ENCODE measurements at places on chromosomes 7 and 10.

DNA sequence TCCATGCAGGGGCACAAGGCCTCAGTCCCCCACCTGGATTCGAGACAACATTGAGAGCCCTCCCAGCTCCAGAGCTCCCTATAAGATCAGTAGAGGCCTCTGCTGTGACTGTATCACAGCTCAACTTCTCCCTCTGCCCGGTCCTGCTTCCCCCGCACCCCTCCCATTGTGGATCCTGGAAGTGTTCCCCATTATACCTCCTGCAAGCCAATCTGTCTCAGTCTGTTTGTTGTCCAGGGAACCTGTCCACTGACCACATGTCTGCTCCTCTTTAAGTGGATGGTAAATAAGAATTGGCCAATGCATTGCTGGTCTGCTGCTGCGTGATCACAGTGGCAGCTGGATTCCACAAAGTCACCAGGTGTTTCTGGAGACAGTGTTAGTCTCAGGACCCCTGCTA is 259.7 kb upstream of the HABP2 start:
- DNase-seq, result no peak

GRCh38 chr10:101140950-101141615 is 10.0 kb downstream of the TLX1 start:
- no peak for DNase-seq

- DNase-seq, result no peak
Observed at GRCh38 chr7:150784120-150784736, 15.9 kb downstream of the TMEM176B start.

DNA sequence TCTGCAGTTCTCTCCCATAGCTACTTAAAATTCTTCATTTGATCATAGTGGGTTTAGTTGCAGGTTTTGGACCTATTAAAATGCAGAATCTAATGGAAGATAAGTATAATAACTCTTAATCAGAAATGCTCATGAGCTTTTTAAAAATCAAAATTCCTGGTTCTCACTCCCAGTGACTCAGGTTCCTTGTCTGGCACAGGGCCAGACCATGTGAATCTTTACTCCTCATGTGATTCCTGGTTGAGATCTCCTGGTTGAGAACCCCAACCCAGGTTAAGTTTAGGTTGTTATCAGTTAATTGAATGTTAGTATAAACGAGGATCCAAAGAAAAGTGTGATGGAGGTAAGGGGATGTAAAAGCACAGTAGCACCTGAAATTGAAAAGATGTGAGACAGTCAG is 17.5 kb upstream of the TRUB1 start:
- DNase-seq, result no peak

GRCh38 chr7:44227911-44228310 is 27.1 kb downstream of the YKT6 start:
- no peak for DNase-seq

GRCh38 chr7:45106-46090 is 147.0 kb upstream of the FAM20C start:
- DNase-seq, result no peak

DNA sequence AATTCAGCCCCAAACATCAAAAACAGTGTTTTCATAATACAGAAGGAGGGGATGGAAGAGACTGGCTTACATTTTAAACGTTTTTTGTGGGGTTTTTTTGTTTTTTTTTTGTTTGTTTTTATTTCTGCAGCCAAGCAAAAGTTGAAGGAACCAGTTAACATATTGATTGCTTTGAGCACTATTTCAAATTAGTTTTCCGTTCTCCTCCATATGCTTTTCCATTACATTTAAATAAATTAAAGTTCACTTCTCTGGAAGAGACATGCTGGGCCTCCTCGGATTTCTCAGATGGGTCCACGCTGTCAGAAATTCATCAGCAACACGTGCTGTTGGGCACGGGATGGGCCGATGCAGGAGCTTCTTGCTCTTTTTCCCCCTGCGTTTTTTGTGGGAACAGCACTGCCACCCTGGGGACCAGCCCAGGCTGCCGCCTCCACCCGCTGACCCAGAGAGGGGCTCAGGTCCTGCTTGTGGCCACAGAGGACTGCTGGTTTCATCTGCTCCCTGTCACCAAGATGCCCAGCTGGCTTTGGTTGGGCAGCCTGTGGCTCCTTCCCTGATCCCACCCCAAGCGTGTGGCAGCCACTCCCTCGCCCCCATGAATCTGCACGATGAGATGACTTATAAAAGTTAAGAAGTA is 67.7 kb upstream of the CHST15 start:
- no peak for DNase-seq

GRCh38 chr7:112942981-112943380 is 143.6 kb downstream of the GPR85 start:
- no peak for DNase-seq

DNA sequence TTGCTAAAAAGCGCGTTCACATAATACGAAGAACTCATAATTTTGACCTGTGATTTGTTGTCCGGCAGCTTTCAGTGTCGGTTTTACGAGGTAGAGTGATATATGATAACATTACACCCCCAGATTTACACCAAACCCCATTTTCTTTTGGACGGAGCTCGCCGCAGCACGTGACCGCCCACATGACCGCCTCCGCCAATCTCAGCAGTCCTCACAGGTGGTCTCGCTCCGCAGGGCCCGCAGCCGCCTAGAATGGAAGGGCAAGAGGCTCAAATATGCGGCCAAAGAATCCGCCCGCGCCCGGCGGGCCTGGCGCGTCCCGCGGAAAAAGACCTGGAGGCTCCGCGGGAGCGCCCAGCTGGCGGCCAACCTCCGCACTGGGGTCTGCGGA is at the start of gene HOXA7:
HOXA7 (minus strand) TSS at position 168 of the 391 bp plus-strand sequence; CDS start at position 38, 130 bp downstream.
- no peak for DNase-seq
